ENCODE measurements at places on chromosomes 5 and 9. TPM values are rescaled to one million over a fixed set of nuclear protein-coding genes. Genes with fewer than 3 reads are reported as not detected.
A peak's percentile ranks its signal among the peaks of the same experiment; 100 is the strongest.

The EEIG1 gene
- 47.9 TPM for total RNA-seq

The PCDHGA8 gene
- 1.5 TPM for total RNA-seq

The IZUMO3 gene
- not detected for total RNA-seq

DNA sequence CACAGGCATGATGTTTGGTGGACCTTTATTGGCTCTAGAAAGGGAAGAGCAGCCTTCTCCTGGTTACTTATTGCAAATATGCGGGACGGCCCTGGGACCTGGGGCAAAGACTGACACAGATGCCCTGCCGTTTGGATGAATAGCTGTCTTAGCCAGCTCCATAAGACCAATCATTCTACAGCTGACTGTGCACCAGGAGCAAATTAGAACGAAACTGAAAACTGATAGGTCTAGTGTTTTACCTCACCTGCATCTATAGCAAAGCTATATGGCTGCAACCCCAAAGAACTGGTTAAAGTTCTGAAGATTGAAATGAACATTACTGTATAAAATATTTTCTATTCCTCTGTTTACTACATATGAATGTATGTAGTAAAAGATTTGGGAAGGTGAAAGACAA is 34.2 kb upstream of the BNC2 start:
- no peaks in the 10 kb centered on the region for H3K27me3 ChIP-seq
- H3K36me3 ChIP-seq: no peaks in the 10 kb centered on the region
- H3K27ac ChIP-seq: no peak overlapping the region
- no peak overlapping the region for H3K4me3 ChIP-seq
- H3K4me1 ChIP-seq: no peaks in the 10 kb centered on the region

DNA sequence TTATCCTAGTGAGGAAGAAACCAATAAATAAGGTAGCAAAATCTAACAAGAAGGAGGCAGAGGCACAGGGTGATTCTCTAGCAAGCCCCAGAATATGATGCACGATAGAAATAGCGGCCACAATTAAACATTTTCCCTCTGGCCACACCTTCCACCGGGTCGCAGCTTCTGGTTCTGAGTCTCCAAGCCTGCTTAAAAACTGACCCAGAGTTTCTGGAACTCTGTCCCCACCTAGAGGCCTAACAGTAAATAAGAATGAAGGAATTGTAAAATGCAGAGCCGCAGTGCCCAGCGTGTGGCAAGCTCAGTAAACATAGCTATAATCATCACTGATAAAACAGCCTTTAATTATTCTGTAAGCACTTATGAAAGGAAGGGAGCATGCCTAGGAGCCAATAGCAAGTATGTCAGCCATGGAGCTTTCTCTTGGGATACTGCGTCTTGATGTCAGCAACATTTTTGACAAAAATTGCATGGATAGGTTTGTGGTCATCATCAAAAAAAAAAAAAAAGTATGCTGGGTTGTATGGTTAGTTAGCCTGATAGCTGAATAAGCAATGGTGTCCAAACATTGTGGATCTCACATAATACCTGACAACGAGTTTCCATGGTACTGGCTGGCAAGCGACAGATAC is 465.5 kb downstream of the DNAH5 start:
- H3K4me1 ChIP-seq: no peaks in the 10 kb centered on the region
- no peaks in the 10 kb centered on the region for H3K27me3 ChIP-seq
- no peak overlapping the region for H3K27ac ChIP-seq

DNA sequence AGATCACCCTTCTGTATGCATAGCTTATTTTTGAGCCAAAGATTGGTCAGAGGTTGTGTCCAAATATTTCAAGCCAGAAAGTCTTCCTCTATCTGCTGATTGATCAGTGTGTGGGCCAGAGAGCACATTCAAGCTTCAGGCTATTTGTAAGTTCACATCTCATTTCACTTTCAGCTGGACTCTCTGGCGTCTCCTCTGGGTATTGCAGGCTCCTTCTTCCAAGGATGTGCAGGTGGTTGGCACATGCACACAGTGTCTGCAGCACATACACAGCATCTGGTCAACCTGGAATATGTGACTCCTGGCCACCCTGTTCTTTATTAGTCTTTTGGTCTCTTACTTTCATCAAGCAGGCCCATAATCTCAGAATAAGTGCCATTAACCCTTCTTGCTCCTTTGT is 516.1 kb downstream of the ANXA1 start:
- H3K4me3 ChIP-seq: no peak overlapping the region
- no peaks in the 10 kb centered on the region for H3K36me3 ChIP-seq
- DNase-seq: no peak
- H3K4me1 ChIP-seq: no peaks in the 10 kb centered on the region
- H3K27ac ChIP-seq: no peak overlapping the region
- H3K27me3 ChIP-seq: no peaks in the 10 kb centered on the region

The BTNL8 gene
- total RNA-seq: 19.1 TPM

The CNTLN gene
- 9.2 TPM for total RNA-seq

The RNF14 gene
- total RNA-seq: 57.8 TPM

The ESM1 gene
- 2.6 TPM for total RNA-seq

GRCh38 chr5:96930058-96930457 is 5.8 kb upstream of the LNPEP start:
- H3K4me3 ChIP-seq: no peak overlapping the region
- H3K4me1 ChIP-seq: peaks cover 10% of the 10 kb centered on the region
- no peak overlapping the region for H3K27ac ChIP-seq
- H3K27me3 ChIP-seq: no peaks in the 10 kb centered on the region

- no peaks in the 10 kb centered on the region for H3K27me3 ChIP-seq
- no peak overlapping the region for H3K27ac ChIP-seq
- no peaks in the 10 kb centered on the region for H3K4me1 ChIP-seq
- H3K36me3 ChIP-seq: no peaks in the 10 kb centered on the region
Observed at GRCh38 chr9:30846651-30847050, 1537.8 kb upstream of the ACO1 start.

GRCh38 chr9:70496244-70496643 is 81.8 kb upstream of the KLF9 start:
- no peak overlapping the region for H3K4me3 ChIP-seq
- no peak overlapping the region for H3K27ac ChIP-seq
- no peaks in the 10 kb centered on the region for H3K36me3 ChIP-seq
- no peak for DNase-seq
- H3K4me1 ChIP-seq: no peaks in the 10 kb centered on the region

The PITX1 gene
- 64.9 TPM for total RNA-seq

DNA sequence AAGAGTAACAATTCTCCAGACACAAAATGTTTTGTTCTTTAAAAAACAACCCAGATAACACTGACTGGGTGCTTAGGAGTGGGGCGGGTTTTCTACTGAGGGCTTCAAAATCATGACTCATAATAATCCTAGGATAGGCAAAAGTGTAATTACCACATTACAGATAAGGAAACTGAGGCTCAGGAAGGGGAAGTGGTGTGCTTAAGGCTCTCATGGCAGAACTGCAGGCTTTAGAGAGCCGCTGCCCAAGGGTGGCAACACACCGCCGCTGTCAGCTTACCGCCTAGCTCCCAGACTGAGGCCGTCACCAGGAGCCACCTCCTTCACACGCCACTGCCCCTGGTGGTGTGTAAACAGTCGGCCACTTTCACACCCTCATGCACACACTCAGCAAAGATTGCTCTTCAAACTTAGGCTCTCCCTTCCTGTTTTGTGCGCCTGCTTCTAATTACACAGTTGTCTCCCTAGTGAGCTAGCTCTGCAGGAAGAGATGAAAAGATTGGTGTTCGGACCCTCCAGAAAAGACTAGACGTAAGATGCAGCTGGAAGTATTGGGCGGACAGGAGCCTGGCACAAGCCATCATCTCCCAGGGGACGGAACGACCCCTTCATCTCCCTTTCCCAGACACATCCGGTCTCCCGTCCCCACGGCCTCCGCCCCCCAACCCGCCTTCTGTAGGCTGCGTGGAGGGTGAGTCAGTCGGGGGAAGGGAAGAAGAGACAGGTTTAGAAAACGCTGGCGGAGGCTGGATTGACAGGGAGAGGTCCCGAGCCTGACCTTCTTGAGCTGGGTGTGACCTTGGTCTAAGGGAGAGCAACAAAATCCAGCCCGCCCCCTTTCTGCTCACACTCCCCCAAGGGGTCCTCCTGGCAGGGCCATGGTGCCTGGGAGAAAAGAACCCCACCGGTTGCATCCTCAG is 162.7 kb downstream of the SYK start:
- H3K27me3 ChIP-seq: no peaks in the 10 kb centered on the region
- peak; percentile 47 for DNase-seq
- peak overlapping the region; percentile 63 for H3K27ac ChIP-seq
- no peaks in the 10 kb centered on the region for H3K36me3 ChIP-seq

The TEK gene
- total RNA-seq: 5.6 TPM

GRCh38 chr9:126862104-126862761 is 1.8 kb downstream of the ZBTB34 start:
- peak overlapping the region; percentile 61 for H3K4me3 ChIP-seq
- H3K36me3 ChIP-seq: no peaks in the 10 kb centered on the region
- peaks cover 11% of the 10 kb centered on the region for H3K4me1 ChIP-seq

- no peak overlapping the region for H3K27ac ChIP-seq
- H3K36me3 ChIP-seq: no peaks in the 10 kb centered on the region
- DNase-seq: no peak
- peaks cover 8% of the 10 kb centered on the region for H3K4me1 ChIP-seq
- peaks cover 73% of the 10 kb centered on the region for H3K27me3 ChIP-seq
Observed at GRCh38 chr5:1443991-1444360, 1.3 kb downstream of the SLC6A3 start.

- DNase-seq: peak; percentile 10
- H3K4me3 ChIP-seq: peak overlapping the region; percentile 29
- H3K27me3 ChIP-seq: no peaks in the 10 kb centered on the region
- no peak overlapping the region for H3K27ac ChIP-seq
- no peaks in the 10 kb centered on the region for H3K36me3 ChIP-seq
- H3K4me1 ChIP-seq: peaks cover 11% of the 10 kb centered on the region
Observed at GRCh38 chr5:138179277-138179857, 455 bp downstream of the KIF20A start.

- DNase-seq: no peak
- no peak overlapping the region for H3K27ac ChIP-seq
- peaks cover 55% of the 10 kb centered on the region for H3K27me3 ChIP-seq
- peaks cover 9% of the 10 kb centered on the region for H3K4me1 ChIP-seq
Observed at GRCh38 chr5:321726-322251, 275 bp downstream of the AHRR start.

GRCh38 chr5:112551419-112552032 is 132.4 kb upstream of the EPB41L4A start:
- no peaks in the 10 kb centered on the region for H3K27me3 ChIP-seq
- no peaks in the 10 kb centered on the region for H3K36me3 ChIP-seq
- no peak overlapping the region for H3K27ac ChIP-seq
- peak; percentile 85 for DNase-seq

The TIGD6 gene
- 4.6 TPM for total RNA-seq

DNA sequence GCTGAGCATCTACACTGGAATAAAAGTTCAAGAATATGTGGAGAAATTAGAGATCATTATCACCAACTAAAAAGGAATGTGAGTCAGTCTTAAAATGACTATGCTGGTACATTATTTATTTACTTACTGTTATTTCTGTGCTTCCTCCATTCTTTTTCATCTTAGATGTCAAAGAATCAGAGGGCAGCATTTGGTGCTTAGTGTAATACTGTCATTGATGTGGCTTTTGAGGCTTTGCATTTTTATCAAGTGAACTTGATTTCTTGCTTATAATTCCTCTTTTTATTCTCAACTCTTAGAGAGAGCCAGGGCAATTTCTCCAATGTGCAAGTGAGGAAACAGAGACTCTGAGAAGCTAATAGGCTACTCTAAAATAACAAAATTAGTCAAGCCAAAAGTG is 163.7 kb upstream of the TRPC7 start:
- no peak for DNase-seq
- H3K4me1 ChIP-seq: peaks cover 7% of the 10 kb centered on the region
- H3K4me3 ChIP-seq: no peak overlapping the region
- no peaks in the 10 kb centered on the region for H3K36me3 ChIP-seq
- H3K27me3 ChIP-seq: no peaks in the 10 kb centered on the region

The PLCXD3 gene
- total RNA-seq: 2.2 TPM

The DMRT2 gene
- not detected for total RNA-seq

The ADAMTSL2 gene
- 2.2 TPM for total RNA-seq

DNA sequence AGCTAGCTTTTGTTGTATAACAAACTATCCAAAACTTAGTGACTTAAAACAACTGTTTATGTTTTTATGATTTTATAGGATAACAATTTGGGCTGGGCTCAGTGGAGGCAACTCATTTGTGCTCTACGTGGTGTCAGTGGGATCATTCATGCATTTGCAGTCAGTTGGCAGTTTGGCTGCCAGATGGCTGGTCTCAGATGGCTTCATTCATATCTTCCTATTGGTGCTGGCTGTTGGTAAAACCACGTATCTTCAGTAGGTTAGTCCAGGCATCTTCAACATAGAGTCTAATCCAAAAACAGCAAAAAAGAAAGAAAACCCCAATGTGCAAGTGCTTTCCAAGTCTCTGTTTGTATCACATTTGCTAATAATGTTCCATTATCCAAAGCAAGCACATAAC is 51.7 kb upstream of the RIC1 start:
- no peaks in the 10 kb centered on the region for H3K36me3 ChIP-seq
- no peak for DNase-seq
- no peaks in the 10 kb centered on the region for H3K4me1 ChIP-seq
- H3K27me3 ChIP-seq: no peaks in the 10 kb centered on the region
- no peak overlapping the region for H3K27ac ChIP-seq

The ENC1 gene
- total RNA-seq: 151 TPM

DNA sequence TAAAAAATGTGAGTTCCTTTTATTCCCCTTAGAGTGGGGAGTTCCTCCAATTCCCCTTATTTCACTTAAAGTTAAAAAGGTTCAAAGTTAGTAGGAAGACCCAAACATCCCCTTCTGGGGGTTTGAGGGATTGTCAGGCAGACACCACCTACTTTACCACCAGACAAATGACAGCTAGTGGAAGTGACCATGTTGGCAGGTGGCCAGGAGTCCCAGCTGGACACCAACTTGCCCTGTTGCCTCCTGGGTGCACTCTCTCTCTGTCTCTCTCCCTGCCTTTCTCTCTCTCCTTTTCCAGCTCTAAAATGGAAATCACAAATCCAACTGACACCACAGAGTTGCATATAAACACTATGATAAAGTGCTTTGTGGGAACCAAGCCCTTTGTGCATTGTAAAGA is 307.7 kb upstream of the TLE4 start:
- H3K27me3 ChIP-seq: no peaks in the 10 kb centered on the region
- H3K27ac ChIP-seq: no peak overlapping the region
- H3K36me3 ChIP-seq: no peaks in the 10 kb centered on the region
- no peak for DNase-seq
- H3K4me1 ChIP-seq: no peaks in the 10 kb centered on the region
- H3K4me3 ChIP-seq: no peak overlapping the region

DNA sequence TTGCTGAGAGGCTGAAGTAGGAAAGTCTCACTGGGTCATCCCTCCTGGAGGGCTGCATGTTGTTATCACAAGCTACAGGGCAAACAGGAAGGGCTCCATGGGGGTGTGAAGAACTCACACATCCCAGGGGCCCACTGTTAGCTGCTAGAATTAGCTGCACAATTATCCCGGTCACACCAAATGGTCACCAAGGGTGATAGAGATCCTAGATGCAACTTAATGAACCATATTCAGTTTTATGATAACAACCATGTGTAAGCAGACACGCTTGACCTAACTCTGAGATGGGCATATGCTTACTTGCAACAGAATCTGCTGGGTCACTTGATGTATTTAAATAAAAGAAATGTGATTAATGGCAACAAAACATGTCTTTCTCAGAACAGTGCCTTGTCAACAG is 143.5 kb upstream of the C6 start:
- no peak overlapping the region for H3K4me3 ChIP-seq
- H3K36me3 ChIP-seq: no peaks in the 10 kb centered on the region
- no peak overlapping the region for H3K27ac ChIP-seq
- no peak for DNase-seq
- H3K27me3 ChIP-seq: no peaks in the 10 kb centered on the region
- H3K4me1 ChIP-seq: no peaks in the 10 kb centered on the region
